ENCODE measurements at places on chromosomes 3 and 15.

- DNase-seq: no peak
These were observed 13.0 kb upstream of the CTXND1 start for GRCh38 chr15:80265021-80265420.

- no peak for DNase-seq
These were observed 198.5 kb downstream of the THSD4 start for GRCh38 chr15:71313806-71314205.

DNA sequence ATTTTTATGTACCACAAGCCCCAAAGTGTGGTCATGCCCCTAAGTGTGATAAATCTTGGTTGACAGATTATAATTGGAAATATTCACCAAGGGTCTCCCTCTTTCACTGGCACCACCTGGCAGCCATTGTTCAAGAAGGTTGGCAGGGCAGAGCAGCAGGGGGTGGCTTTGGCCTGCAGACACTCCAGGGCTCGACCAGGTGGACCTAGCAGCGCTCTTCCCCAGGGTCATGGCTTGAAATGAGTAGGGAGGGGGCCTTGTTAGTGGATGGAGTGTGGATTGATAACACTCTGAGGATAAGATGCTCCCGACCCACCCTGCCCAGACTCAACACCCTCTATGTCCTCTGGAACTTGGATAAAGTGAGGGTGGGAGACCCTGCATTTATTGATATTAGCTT, 58.2 kb upstream of the KLHL25 start:
- no peak for DNase-seq

GRCh38 chr3:37554364-37554763, 307.3 kb upstream of the CTDSPL start:
- DNase-seq: no peak

- no peak for DNase-seq
These were observed 838.3 kb downstream of the VGLL3 start for GRCh38 chr3:86152620-86153019.

DNA sequence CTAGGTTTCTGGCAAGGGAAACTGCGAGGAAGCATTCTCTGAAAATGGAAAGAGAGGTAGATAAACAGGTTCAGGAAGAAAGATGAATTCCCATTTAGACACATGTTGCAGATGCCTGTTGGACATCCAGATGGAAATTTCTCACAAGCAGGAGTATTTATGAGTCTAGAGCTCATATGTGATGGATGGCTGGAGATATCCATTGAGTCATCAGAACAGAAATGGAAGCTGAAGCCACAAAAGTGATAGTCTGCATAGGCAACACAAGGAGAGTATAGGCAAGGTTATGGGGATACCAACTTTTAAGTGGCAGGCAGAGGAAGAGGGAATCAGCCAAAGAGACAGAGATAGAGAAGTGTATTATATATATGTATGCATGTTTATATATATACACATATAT, 6.3 kb upstream of the RAMAC start:
- no peak for DNase-seq

- no peak for DNase-seq
These were observed 37.4 kb downstream of the DNAJB8 start for GRCh38 chr3:128429275-128429674.

GRCh38 chr15:33357845-33358244, 47.1 kb downstream of the RYR3 start:
- DNase-seq: no peak

DNA sequence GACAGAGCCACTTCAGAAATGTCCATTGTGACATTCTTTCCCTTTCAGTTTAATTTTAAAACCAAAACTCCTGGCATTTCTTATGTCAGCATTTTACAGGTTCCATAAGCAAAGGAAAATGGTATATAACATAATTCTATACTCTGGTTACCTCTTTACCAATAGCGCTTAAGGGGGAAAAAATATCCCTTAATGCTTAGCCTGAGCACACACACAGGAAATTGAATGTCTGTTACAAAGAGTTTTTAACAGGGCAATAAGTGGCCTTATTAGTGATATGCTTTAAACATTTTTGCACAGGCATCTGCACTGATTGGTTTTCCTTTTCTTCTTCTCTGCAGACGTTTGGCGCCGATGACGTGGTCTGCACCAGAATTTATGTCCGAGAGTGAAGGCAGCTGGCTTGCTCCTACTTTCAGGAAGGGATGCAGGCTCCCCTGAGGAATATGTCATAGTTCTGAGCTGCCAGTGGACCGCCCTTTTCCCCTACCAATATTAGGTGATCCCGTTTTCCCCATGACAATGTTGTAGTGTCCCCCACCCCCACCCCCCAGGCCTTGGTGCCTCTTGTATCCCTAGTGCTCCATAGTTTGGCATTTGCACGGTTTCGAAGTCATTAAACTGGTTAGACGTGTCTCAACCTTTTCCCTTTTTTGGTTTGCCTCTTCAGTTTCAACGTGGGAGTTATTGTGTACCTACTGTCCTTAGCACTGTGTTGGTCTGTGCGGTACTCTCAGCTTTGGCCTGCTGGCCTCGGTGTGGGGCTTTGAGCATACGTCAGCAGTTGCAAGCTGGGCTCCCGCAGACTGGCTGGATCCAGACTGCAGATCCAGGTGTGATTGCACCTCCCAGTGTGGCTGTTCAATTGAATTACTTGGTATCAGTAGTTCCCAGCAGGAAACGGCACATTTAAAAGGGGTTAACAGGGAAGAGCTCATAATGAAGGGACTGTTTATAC, 7.7 kb downstream of the CRABP1 start:
- DNase-seq: no peak

- DNase-seq: no peak
These were observed 1.4 kb upstream of the RARRES1 start for GRCh38 chr3:158733656-158734055.

DNA sequence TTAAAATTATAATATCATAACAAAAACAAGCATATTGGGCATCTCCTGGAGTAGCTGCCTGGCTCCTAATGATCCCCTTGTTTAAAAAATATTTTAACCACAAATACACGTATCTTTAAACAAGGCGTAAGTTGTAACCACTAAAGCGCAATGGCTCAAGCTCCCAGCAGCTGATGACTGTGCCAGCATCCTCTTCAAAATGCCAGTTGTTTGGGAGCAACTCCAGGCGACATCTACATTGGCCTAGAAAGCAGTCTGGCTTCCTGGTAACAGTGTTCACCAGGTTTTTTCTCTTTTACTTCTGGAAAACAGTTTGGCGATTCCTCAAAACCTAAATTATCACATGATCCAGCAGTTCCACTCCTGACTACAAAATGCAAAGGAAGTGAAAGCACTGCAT, 13.8 kb downstream of the PCOLCE2 start:
- DNase-seq: no peak

DNA sequence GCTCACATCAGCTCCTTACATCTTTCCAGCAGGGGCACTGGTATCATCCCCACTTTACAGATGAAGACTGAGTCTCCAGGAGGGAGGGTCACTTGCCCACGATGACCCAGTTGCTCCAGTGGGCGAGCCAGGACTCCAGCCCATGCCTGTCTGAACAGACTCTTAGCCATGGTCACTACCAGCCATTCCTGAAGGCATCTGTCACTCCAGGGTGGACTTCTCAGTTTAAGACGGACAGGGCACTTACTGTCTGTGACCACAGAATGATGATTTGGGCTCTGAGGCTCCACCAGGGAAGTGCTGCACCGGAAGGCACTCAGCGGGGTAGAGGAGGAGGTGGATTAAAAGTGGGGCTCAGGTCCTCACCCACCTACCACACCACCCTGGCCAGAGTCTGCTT, 104.0 kb upstream of the SLC6A6 start:
- no peak for DNase-seq

DNA sequence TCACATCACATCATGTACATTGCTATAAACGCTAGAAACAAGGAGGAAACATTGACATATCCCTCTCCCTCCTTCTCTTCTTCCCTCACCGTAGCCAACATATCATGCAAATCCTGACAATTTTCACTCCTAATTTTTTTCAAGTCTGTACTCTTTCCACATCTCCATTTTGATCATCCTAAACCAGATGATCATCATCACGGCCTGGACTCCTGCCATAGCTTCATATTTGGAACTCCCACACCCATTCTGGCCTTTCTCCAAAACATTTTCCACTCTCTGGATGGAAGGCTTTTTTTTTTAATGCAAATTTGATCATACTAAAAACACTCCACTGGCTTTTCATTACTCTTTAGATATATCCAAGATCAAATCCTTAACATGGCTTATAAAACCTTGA, 248.0 kb upstream of the CNTN3 start:
- no peak for DNase-seq

DNA sequence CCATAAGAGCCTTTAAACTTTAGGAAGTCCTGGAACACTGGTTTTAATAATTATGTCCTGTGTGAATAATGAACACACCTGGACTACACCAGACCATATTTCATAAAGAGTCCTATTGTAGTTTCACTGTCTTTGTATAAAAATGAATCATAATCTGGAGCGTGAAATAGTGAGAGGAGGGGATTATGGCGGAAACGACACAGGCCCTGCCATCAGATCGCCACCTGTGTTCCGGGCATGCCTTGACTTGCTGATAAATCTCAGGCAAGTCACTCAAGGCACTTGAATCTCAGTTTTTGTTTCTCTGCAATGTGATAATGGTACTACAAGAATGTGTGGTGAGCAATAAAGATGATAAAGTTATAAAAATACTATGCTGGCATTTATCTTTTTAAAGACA, 995.5 kb downstream of the MCTP2 start:
- no peak for DNase-seq

DNA sequence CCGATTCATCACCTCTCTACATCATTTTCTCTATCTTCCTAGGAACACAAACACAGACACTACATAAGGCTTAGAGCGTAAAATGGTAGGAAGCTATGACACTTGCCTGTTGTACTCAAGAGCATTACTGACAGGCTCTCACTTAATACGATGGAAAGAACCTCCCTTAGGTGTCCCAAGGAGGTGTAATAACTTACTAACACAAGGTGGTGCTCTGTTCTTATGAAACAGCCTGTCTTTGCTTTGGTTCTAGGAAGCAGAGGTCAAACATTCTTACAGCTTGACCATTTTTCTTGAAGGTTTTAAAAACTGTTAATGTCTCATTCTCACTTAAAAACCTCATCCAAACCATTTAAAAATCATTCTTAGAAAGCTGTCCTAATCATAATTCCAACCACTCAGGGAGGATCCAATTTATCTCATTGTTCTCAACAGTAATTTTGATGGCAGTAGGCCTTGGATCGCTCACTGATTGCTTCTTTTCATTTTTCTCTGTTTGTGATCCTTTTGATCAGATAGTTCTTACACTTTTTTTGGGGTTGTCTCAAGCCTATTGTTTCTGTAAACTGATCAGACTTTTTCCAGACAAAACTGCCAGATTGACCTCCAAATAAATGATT, 317.8 kb upstream of the AGTR1 start:
- no peak for DNase-seq

- no peak for DNase-seq
These were observed 104.4 kb upstream of the UBE3A start for GRCh38 chr15:25543196-25543595.

DNA sequence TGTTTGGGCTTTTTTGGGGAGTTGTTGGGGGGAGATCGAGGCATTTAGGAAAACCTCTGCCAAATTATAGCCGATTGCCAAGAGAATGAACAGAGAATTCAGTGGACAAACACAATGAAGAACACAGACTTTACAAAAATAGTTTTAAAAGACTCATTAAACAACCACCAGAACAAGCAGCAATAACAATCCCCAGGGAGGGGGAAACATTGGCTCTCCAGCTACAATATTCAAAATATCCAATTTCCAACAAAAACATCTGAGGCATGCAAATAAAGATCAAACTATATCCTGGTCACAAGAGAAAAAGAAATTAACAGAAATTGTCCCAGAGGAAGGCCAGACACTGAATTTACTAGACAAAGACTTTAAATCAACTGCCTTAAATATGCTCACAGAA, 24.5 kb upstream of the ANKRD28 start:
- DNase-seq: no peak

GRCh38 chr3:62898530-62899496, 23.6 kb upstream of the CADPS start:
- no peak for DNase-seq

- DNase-seq: no peak
These were observed 25.8 kb downstream of the OXNAD1 start for GRCh38 chr3:16290827-16291196.

DNA sequence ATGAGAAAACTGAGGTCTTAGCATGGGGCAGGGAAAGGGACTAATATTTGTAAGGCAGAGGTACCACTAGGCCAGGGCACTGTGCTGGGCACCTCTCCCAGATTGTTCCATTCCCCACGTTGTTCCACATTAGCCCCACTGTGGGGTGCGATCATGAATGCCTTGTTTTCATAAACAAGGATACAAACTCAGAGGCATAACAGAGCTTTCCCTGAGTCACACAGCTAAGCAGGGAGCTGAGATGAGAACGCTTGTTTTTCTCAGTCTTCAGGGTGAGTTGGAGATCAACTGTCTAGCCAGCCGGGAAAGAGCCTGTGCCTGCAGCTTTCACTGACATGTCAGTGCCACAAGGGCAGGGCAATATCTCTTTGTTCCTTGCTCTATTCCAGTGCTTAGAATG, 47.9 kb upstream of the ITGA11 start:
- no peak for DNase-seq

DNA sequence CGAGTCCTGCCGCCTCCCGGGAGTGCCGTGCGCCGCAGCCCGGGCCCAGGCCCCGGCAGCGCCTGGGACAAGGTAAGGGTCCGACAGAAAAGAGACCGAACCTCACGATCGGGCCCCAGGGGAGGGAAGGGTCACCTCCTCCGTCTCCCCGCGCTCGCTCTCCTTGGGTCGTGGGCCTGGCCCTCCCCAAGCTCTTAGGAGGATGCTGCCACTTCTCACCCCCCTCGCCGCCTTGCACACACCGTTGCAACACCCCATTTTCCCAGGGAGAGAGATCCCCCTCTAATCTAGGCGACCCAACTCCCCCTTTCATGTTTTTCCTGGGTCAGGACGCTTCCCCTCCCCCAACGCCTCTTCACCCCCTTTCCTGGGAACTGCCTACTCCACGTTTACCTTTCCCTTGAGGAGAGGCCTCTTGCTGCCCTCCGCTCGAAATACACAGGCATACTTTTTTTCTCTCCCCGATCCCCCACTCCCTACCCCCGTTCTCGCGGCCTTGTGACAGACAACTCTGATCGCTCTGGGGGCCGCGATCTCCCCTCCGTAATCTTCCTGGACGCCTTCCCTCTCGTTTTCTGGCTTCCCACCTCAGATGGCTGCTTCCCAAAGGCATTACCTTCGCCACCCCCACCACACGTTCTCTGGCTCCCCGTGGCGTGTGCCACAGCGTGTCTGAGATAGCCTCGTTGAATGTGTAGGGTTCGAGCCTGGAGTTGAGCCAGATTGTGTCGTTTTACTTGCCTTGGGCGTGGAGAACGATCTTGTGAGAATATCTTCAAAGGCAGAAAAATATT, 688 bp downstream of the SETD5 start:
- DNase-seq: no peak

GRCh38 chr3:78863306-78864203, 904.2 kb downstream of the ROBO1 start:
- no peak for DNase-seq

DNA sequence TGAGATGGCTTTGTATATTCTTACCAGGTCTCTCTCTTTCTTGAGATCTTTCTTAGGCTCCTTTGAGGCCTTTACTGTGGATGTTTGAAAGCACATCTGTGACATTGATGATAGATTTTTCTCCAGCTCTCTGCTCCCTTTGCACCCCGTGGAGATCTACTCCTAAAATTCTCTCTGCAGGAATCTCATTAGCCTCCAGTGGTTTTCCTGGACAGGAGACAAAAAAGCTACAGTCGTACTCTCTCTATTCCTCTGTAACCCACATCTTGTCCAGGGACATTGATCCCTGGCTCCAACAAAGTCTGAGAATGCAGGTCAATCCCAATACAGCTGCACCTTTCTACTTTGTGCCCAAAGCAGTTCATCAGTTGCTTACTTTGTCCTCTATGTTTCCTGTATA, 68.2 kb downstream of the RBMS3 start:
- no peak for DNase-seq
